CD14-positive monocyte (primary cell): ENCODE measurements at places on chromosomes 5 and 9. TPM values are rescaled to one million over a fixed set of nuclear protein-coding genes. Genes with fewer than 3 reads are reported as not detected.
A peak's percentile ranks its signal among the peaks of the same experiment; 100 is the strongest.

DNA sequence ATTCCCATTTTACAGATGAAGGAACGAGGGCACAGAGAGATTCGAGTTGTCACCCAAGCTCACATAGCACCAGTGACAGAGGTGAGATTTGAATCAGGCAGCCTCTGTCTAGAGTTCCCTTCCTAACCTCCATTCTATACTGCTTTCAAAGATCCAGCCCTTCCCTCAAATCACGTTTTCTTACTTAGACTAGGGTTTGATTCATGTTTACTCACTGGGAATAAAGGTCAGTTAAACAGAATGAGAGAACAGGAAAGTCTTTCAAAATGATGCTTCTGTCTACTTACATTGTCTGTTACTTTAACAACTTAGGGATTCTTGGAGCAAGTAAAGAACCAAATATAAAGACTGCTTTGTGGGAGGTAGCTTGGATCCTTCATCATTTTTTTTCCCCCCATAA, 40.0 kb downstream of the ZFAND5 start:
- peaks cover 7% of the 10 kb centered on the region for H3K4me1 ChIP-seq

GRCh38 chr5:56871777-56872176, 37.6 kb upstream of the SETD9 start:
- DNase-seq, result no peak
- no peak overlapping the region for H3K4me3 ChIP-seq
- H3K36me3 ChIP-seq, result peaks cover 99% of the 10 kb centered on the region
- peaks cover 4% of the 10 kb centered on the region for H3K4me1 ChIP-seq

- peaks cover 15% of the 10 kb centered on the region for H3K36me3 ChIP-seq
- peak overlapping the region; percentile 100 for H3K27ac ChIP-seq
- DNase-seq, result no peak
- no peak overlapping the region for H3K4me3 ChIP-seq
- H3K27me3 ChIP-seq, result no peaks in the 10 kb centered on the region
- H3K4me1 ChIP-seq, result peaks cover 50% of the 10 kb centered on the region
These were observed 54.8 kb downstream of the MAPKAP1 start for GRCh38 chr9:125652233-125652594.

The SLC36A2 gene
- polyA plus RNA-seq, result not detected

GRCh38 chr9:92650296-92650695, 19.6 kb downstream of the IPPK start:
- DNase-seq, result no peak
- no peaks in the 10 kb centered on the region for H3K4me1 ChIP-seq
- no peak overlapping the region for H3K27ac ChIP-seq
- no peaks in the 10 kb centered on the region for H3K27me3 ChIP-seq

GRCh38 chr5:109454731-109455505, 45.1 kb upstream of the PJA2 start:
- H3K4me3 ChIP-seq, result no peak overlapping the region
- peaks cover 7% of the 10 kb centered on the region for H3K4me1 ChIP-seq
- H3K27ac ChIP-seq, result no peak overlapping the region
- H3K27me3 ChIP-seq, result no peaks in the 10 kb centered on the region
- DNase-seq, result no peak

The CTSV gene
- polyA plus RNA-seq, result not detected

The WDR31 gene
- polyA plus RNA-seq, result not detected

The BOD1 gene
- polyA plus RNA-seq, result 5.8 TPM

- no peaks in the 10 kb centered on the region for H3K27me3 ChIP-seq
- DNase-seq, result no peak
- no peak overlapping the region for H3K27ac ChIP-seq
- H3K36me3 ChIP-seq, result no peaks in the 10 kb centered on the region
- H3K4me1 ChIP-seq, result no peaks in the 10 kb centered on the region
These were observed 30.2 kb upstream of the SMIM23 start for GRCh38 chr5:171755354-171755821.

- H3K4me1 ChIP-seq, result peaks cover 47% of the 10 kb centered on the region
- no peaks in the 10 kb centered on the region for H3K27me3 ChIP-seq
- no peak overlapping the region for H3K27ac ChIP-seq
- peak overlapping the region; percentile 37 for H3K4me3 ChIP-seq
- peaks cover 30% of the 10 kb centered on the region for H3K36me3 ChIP-seq
These were observed 31.7 kb downstream of the GSN start for GRCh38 chr9:121299467-121300282.

DNA sequence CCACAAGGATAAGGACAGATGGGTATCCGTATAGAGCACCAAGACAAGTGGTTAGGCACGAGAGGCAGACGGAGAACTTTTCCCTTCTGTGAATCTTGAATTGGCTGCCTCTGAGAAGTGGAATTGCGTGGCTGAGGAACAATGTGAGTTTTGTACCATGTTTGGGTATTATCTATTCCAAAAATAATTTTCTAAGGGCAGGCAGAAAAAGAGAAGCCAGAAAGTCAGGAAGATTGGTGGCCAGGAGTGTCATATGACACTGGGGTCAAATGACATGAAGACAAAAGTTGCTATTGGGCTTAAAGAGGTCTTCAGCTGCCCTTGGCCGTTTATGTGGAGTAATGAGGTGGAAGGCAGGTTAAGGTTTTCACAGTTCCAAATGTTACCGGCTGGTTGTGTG, 14.5 kb downstream of the HABP4 start:
- no peaks in the 10 kb centered on the region for H3K36me3 ChIP-seq
- no peaks in the 10 kb centered on the region for H3K4me1 ChIP-seq
- H3K4me3 ChIP-seq, result no peak overlapping the region

DNA sequence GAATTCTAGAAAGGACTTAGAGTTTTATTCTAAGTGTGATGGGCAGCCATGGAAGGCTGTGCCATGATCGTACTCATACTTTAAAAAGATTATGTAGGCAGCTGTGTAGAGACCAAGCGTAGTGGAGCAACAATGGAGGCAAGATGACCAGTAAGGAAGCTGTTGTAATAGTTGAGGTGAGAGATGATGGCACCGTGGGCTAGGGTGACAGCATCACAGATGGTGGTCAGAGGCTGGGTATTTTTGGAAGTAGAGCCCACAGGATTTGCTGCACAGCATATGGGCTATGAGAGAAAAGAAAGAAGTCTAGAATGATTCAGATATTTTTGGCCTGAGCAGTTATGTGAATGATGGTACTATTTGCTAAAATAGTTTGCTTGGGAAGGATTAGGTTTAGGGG, 7.7 kb downstream of the ARHGAP26 start:
- no peaks in the 10 kb centered on the region for H3K27me3 ChIP-seq
- DNase-seq, result peak; percentile 64
- peaks cover 72% of the 10 kb centered on the region for H3K4me1 ChIP-seq
- no peak overlapping the region for H3K4me3 ChIP-seq

DNA sequence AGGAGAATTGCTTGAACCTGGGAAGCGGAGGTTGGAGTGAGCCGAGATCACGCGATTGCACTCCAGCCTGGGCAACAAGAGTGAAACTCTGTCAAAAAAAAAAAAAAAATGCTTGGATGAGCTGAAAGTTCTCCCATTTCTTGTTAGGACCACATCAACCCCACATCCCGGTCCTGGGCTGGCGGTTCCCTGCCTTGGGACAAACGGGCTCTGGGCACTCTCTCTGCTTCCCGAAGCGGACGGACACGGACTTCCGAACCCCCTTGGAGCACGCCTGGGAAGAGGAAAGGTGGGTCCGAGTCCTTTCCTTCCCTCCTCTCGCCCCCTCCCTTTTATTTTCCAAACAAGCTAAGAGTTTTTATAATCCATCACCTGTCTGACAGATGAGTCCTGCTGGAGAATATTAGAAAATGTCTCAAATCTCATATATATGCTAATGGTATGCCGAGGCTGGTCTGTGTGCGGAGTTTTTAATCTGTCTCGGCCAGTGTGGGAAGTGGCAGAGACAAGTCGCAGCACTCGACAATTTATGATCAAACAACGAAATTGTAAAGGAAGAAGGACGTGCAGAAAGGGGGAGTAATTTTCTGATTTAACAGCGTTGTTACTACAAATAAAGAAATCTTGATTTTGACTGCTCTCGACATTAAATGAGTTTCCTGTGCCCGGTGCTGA, 257.9 kb upstream of the IRX4 start:
- H3K27me3 ChIP-seq, result no peaks in the 10 kb centered on the region
- no peak overlapping the region for H3K4me3 ChIP-seq
- DNase-seq, result no peak
- H3K27ac ChIP-seq, result no peak overlapping the region

The PCDHB12 gene
- not detected in 2 replicates for polyA plus RNA-seq

- no peak overlapping the region for H3K4me3 ChIP-seq
- no peaks in the 10 kb centered on the region for H3K36me3 ChIP-seq
- DNase-seq, result no peak
- no peak overlapping the region for H3K27ac ChIP-seq
- H3K4me1 ChIP-seq, result no peaks in the 10 kb centered on the region
These were observed 28.7 kb downstream of the PROP1 start for GRCh38 chr5:177967221-177967887.

The BARHL1 gene
- polyA plus RNA-seq, result not detected

DNA sequence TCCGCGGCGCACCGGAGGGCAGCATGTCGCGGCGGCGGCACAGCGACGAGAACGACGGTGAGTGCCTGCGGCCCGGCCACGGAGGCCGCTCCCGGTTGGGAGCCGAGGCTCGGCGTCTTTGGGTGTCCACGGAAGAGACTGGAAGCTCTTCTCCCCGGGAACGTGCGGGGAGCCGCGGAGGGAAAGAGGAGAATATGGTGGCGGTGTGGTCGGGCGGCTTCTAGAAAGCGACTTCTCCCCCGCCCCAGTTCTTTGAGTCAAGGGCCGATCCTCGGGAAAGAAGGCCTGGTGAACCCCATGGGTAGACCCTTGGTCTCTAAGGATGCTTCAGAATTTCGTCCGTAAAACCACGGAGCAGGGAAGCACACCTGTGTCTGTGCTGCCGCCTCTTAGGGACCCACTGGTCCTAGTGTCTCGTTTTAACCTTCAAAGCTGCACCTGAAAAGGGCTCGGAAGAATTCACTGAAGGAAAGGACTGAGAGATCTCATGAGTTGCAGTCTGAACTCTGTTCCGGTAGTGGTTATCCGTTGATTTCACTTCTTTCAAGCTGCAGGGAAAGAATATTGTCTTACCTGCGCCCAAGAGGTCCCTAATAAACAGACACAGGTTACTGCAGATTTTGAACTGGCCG, 354 bp downstream of the NCBP1 start:
- no peaks in the 10 kb centered on the region for H3K27me3 ChIP-seq
- peaks cover 36% of the 10 kb centered on the region for H3K4me1 ChIP-seq
- peak overlapping the region; percentile 74 for H3K4me3 ChIP-seq
- no peak for DNase-seq

DNA sequence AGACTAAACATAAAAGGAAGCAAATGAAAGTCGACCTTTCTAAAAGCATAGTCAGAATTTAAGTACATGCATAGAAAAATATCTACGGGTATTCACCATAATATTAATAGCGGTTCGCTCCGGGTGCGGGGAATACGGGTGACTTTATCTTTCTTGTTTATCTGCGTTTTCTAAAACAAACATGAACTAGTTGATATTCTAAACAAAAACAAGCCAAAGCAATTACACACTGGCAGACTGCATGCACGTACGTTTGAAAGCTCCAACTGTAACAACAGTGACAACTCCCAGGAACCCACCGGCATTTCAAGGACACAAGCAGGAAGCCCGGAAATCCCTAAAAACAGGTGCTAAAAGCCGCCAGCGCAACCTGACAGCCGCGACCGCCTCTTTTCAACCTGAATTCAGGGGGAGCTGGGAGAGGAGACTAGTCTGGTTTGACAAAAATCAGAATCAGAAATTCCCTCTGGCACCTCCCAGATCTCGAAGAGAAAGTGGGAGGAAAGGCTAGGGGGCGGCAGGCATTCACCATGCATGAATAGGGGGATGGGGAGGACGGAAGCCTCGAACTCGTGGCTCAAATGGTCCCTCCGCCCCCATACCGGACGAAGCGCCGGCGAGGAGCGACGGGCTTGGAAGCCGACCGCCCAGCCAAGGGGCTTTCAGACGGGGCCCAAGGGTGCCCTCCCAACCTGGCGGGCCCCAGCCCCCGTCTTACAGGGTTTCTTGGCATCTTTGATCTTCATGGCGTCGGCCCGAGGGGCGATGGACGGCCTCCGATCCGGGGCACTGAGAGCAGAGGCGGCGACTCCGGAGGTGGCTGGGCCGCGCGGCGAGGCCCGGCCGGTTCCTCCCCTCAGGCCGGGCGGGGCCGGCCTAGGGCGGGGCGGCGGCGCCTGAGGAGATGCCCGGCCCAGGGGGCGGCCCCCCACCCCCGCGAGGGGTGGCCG, at the start of gene PANK3:
PANK3 (minus strand) TSS at position 831 of the 950 bp plus-strand sequence; CDS start at position 746, 85 bp downstream.
- H3K27me3 ChIP-seq, result no peaks in the 10 kb centered on the region
- no peaks in the 10 kb centered on the region for H3K36me3 ChIP-seq
- H3K27ac ChIP-seq, result peak within 1 kb of the TSS; percentile 88
- H3K4me3 ChIP-seq, result peak within 1 kb of the TSS; percentile 82
- DNase-seq, result no peak

The SLC6A3 gene
- polyA plus RNA-seq, result not detected

DNA sequence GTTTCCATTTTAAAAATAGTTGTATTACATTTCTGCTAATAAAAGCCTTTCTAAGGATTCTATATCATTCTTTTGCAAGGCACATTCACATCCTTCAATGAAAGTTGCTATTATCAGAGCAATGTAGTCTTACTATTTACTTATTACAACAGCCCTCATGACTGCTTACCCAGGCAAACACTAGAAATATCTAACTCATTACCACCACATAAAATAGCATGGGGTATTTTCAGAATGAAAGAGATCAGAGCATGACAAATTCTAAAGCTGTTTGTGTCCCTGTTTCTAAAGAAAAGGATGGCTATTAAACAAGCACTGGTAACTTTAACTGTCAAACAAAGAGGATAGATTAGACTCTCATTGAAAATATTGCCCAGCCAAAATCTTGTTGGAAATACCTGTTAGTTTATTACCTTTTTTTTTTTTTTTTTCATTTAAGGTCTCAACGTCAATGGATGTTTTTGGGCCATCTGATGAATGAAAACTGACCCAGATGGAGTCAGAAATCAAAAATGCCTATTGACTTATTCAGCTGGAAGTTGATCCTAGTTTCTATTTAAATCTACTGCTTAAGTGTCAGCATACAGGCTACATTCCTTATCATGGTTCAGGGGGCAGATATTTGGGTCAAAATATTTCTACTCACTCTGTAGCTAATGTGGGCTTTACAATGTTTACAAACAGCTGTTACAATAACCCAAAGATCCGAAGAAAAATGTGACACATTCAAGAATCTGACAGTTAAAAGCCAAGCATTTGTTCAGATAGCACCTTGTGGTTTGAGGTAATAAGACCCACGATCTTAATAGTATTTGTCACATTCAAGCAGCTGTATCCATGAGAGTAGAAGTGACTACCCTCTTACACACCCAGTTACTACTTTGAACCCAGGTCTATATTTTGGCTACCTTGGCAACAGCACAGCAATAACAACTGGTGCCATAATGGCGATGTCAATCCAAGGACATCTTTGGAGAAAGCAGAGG, 554.8 kb upstream of the MEF2C start:
- H3K4me3 ChIP-seq, result no peak overlapping the region
- H3K36me3 ChIP-seq, result no peaks in the 10 kb centered on the region
- peaks cover 8% of the 10 kb centered on the region for H3K4me1 ChIP-seq
- no peak for DNase-seq

DNA sequence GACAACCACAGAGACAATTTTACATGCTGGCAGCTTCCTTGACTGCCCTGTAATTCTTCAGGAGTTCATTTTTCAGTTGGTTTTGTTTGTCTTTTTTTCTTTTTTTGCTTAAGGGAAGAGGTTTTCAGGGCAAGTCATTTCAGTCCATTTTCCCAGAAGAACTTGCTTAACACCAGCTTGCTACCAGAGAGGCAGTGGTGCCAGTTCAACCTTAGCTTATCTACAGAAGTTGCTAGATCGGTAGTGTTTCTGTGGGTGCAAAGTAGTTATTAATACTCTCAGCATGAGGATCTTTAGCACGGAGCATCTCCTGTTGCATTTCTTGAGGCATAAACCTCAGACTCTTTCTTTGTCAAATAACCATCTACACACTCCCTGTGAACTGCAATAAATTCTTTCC, 1.1 kb downstream of the SPEF2 start:
- H3K4me1 ChIP-seq, result peaks cover 14% of the 10 kb centered on the region
- no peaks in the 10 kb centered on the region for H3K36me3 ChIP-seq
- no peak overlapping the region for H3K4me3 ChIP-seq
- H3K27me3 ChIP-seq, result no peaks in the 10 kb centered on the region
- DNase-seq, result no peak
- H3K27ac ChIP-seq, result no peak overlapping the region
